ENCODE measurements at places on chromosomes 16 and 17. TPM values are rescaled to one million over a fixed set of nuclear protein-coding genes. Genes with fewer than 3 reads are reported as not detected.

DNA sequence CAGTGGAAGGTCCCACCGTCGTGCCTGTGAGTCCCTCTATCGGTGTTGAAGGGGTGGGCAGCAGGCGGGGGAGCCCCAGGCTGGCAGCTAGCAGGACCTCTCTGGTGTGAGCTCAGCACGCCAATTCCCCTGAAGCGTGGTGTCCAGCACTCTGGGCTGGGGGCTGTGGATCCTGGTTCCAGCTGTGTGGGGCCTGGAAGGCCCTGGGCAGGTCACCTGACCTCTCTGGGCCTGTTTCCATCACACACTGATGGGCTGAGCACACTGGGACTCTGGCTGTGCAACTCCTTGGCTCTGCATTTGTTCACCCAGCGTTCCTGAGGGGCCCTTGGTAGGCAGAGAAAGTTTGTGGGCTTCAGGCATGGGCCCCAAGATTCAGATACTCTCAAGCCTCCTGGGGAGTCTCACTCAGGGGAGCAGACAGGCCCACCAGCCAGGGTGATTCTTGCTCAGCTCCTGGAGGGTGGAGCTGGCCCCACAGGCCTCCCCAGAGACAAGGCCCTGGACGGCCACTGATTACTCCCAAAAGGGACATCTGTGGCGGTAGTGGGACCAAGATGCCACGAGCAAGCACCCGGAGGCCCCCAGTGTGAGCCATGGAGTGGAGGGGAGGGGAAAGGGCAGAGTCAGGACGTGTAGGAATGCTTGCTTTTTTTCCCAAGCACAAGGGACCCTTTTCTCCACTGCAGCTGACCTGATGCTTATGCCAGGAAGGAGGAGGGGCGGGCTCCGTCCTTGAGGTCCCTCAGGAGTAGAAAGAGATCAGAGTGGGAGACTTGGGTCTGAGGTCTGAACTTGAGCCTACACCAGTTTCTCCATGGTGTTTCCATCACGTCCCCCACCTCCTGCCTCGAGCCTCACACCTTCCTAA is 8.5 kb downstream of the SCGB1C2 start:
- DNase-seq, result no peak

DNA sequence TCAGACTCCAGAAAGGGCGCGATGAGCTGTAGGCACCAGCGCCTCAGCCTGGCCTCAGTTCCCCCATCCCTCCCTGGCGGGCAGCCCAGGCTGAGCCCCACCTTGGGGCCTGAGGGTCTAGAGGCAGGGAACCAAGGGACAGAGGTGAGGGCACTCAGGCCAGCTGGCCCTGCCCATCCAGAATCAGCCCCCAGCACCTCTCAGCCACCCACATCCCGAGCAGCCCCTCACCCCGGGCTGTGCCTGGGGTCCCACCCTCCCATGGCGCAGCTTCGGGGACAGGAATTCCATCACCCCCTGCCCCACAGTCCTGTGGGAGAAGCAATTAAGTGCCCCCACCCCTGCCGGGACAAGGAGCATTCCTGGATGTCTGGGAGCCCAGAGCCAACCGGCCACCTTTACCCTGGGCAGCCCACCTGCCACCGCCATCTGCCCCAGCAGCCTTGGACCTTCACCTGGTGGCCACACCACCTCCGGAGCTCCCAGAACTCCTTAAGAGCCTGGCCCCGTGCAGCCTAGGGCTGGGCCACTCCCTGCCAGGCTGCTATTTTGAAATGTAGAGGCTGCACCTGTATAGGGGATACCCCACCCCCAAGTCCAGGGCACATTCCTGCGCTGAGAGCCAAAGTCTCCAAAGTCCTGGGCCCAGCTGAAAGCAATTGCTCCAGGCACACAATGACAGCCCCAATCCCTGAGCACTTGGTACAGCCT is 33.7 kb upstream of the PVALEF start:
- peak; percentile 96 for DNase-seq

DNA sequence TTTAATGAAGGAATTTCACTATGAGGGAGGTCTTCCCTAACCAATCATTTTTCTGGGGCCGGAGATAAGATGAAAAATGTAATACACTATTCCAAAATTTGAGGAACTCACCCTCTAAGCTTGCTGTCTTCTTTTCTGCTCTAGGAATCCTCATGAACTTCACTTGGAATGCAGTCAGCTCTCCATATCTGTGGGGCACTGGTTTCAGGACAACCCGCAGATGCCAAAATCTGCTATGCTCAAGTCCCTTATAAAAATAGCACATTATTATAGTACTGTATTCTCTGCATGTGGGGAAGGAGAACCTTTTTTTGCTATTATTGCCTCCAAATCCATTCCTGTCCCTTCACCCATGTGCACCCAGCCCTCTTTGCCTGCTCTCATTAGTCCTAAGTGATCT is 146.0 kb downstream of the ABCA8 start:
- DNase-seq, result no peak

DNA sequence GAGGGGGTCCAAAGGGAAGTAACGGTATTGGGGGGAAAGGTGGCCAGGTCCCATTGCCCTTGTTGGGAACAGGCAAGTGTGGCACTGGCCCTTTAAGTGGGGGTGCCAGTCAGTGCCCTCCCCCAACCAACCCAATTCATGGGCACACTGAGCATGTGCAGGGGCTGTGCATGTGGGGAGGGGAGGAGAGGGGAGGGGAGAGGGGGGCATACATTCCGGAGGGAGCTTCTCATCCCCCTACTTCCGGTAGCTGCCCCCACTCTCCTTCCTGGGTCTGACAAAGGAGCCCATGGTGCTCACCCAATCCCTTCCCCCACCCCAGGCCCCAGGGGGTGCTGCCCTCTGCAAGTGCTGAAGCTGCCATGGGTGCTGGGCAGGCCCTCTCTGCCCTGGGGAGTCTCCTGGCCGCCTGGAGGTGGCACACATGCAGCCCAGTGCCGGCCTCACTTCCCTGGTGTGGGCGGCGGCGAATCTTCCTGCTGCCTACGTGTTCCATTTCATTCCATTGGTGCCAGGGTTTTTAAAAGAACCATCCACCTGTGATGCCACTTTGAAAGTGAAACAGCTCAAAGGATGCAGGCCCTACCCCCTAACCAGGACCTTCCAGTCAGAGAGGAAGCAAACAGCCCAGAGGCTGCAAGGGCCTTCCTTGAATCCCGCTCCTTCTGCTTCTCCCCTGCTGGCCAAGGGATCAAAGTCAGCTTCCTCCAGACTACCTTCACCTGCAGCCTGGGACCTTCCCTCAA is 11.0 kb downstream of the HEXIM2 start:
- DNase-seq, result peak; percentile 61

GRCh38 chr17:4512156-4513112 is 13.8 kb downstream of the SPNS2 start:
- no peak for DNase-seq

SYNGR3 gene
- polyA plus RNA-seq, result 4.2 TPM

DNA sequence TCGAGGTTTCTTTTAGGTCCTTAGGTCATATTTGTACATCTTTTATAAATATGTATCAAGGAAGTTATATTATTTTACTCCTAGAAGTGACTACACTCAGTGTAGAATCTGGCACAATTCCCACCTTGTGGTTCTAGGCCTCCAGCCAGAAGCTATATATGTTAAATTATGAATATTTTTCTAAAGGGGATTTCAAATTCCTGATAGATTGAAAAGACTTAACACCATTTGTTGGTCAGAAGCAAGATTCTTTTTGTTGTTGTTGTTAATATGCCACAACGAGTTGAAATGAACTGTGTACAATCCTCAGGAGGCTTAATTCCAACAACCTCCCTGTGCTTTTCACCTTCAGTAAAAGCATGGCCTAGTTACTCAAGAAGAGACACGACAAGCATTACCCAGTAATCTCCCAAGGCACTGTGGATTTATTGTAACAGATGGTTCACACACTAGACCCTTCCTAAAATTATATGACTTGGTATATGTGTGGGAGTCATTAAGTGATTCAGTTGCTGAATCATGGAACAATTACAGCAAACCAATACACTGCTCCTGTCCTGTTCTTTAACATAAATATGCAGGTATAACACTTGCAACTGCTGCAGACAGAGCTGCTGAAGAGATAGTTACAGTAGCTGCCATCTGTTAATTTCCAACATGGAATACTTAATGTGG is 964.4 kb upstream of the GOT2 start:
- no peak for DNase-seq

DNA sequence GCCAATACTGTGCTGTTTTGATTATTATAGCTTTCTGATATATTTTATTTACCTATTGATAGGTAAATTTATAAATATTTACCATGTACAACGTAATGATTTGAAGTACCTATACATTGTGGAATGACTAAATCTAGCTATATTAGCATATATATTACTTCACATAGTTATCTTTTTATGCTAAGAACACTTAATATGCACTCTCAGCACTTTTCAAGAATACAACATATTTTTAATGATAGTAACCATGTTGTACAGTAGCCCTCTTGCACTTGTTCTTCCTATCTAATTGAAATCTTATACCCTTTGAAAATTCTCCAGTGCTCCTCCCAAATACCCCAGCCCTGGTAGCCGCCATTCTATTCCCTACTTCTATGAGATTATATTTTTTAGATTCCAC is 604.0 kb upstream of the KIF2B start:
- no peak for DNase-seq

- no peak for DNase-seq
Measured at GRCh38 chr16:85735946-85736345, 14.9 kb downstream of the C16orf74 start.

DNA sequence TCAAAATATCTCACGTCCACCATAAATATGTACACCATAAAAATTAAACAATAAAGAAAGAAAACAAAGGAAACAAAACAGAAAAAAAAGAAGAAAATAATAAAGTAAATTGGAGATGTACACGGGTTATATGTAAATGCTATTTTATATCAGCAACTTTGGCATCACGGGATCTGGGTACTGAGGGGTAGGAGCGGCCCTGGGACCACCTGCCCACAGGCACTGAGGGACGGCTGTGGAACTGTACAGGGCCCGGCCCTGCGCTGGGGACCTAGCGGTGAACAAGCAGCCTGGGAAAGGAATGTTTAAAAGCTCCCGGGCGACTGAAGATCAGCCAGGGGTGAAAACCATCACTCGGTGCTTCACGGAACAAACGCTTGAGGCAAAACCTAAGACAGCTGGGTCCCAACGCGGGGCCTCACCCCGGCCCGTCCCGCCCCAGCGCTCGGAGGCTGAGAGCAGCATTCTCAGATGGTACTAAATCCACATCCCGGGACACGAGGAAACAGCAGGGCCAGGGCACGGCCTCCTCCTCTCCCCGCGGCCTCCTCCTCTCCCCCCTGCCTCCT is 31.2 kb downstream of the NXN start:
- no peak for DNase-seq

GRCh38 chr16:11510178-11510973 is 76.3 kb downstream of the LITAF start:
- DNase-seq, result no peak

DNA sequence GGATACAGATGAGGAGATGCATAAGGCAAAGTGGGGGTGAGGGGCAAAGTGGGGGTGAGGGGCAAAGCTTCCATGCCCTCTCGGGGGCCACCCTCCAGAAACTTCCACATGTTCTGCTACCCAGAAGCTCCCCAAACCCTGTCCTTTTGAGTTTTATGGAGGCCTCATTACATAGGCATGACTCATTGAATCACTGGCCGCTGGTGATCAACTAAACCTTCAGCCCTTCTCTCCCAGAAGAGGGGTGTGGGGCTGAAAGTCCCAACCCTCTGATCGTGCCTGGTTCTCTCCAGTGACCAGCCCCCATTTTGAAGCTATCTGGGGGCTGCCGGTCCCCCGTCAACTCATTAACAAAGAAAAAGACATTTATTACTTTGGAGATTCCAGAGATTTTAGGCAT is 27.5 kb downstream of the ITGAE start:
- DNase-seq, result no peak

GRCh38 chr17:82497483-82498405 is 21.8 kb upstream of the FOXK2 start:
- DNase-seq, result peak; percentile 69

DNA sequence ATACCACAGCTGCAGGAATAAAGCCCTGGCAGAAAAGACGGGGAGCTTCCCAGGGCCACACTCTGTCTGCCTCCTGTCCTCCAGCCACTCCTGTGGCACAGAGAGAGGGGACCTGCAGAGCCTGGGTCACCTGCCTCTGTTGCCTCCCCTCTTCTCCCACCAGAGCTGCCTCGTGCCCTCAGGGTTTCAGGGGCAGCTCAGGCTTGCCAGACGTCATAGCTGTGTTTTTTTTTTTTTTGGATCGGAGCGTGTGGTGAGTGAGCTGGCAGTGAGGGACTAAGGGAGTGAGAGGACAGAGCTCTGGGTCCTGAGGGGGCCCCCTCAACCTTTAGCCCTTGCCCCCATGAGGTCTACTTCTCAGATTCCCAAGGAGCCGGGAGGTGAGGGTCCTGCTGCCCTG is 2.1 kb downstream of the PIK3R6 start:
- no peak for DNase-seq

FGF11 gene
- 1.3 TPM for polyA plus RNA-seq

GRCh38 chr17:51391982-51392654 is 131.8 kb downstream of the UTP18 start:
- DNase-seq, result no peak

DNA sequence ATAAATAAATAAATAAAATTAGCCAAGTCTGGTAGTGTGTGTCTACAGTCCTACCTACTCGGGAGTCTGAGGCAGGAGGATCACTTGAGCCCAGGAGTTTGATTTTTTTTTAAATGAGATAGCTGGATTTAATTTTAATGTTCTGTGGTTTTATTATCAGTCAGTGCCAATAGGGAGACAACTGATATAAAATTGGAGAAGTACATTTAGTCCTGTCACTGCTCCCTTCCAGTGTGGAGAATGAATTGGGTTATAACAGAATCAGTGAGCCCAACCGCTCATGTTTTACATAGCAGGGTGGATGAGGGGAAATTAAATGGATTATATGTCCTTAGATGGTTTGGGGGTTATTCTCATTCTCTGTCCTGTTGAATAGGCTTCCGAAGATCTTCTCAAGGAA is 6.2 kb downstream of the NME1 start:
- no peak for DNase-seq

MNT gene
- polyA plus RNA-seq, result 20.3 TPM

CD300E gene
- 0.12 TPM for polyA plus RNA-seq

GRCh38 chr17:83037084-83037873 is 42.1 kb upstream of the METRNL start:
- DNase-seq, result no peak

DNA sequence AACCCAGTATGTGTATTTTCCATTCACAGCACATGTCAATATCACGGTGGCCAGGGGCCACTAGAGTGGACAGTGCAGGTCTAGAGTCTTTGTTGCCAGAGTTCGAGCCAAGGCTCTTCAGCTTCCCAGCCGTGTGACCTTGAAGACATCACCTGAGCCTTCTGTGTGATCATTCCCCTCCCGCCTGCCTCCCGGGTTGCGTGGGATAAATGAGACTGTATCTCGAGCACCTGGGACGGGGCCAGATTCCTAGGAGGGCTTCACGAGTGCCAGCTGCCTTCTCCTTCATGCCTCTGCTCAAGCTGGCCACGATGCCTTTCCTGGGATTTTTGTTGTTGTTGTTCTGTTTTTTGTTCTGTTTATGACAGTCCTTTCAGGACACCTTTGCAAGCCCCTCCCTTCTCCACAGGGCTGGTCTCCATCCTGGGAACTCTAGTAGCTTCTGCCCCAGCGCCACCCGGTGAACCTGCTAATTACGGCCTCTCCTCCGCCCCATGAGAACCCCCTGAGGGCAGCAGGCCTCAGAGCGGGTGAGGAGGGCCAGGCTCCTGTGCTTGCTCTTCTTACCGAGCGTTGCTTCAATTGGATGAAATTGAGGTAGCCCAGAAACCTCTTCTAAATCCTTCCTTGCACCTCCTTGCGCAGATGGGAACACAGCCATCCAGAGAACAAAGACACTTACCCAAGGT is 3.9 kb downstream of the SPNS2 start:
- DNase-seq, result no peak

All from large intestine (tissue), 12 donors.